Activated naive CD8-positive, alpha-beta T cell treated with anti-CD3 and anti-CD28 coated beads for 36 hours (primary cell): ENCODE measurements at places on chromosomes 1 and 21. TPM values are rescaled to one million over a fixed set of nuclear protein-coding genes. Genes with fewer than 3 reads are reported as not detected.
A peak's percentile ranks its signal among the peaks of the same experiment; 100 is the strongest.

DNA sequence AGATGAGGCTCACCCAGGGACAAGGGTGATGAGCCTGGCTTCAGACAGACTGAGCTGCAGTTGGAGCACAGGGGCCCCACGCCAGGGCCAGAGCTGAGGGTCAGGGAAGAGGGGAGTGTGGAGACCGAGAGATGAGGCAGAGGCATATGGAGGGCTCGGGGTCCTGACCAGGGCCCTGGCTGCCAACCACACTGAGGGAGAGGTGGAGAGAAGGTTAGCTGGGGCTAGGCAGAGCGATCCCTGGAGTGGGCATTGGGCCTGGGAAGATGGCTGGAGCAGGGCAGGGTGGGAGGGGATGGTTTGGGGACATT lies 8.0 kb downstream of the PEAR1 start:
- H3K27me3 ChIP-seq, result peaks cover 22% of the 10 kb centered on the region
- no peak overlapping the region for H3K4me3 ChIP-seq
- no peak for DNase-seq
- H3K27ac ChIP-seq, result no peak overlapping the region
- no peaks in the 10 kb centered on the region for H3K36me3 ChIP-seq

DNA sequence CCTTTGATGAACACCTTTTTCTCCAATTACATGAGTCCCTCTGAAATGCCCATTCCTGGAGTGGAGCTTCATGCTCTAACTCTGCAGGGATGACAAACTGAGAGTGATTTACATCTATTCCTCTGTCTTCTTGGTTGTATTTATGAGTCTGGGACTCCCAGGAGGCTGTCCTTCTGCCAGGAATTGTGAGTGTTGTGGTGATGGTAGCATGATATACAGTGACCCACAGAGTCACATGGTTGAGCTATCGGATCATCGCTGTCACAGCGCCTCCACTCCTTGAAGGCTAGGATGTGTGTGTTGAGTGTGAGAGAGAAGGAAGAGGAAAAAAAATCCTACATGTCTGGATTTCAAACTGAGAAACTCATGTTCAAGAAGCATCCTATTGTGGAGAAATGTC lies 163.4 kb upstream of the CACNA1E start:
- peaks cover 25% of the 10 kb centered on the region for H3K4me1 ChIP-seq
- DNase-seq, result no peak
- H3K4me3 ChIP-seq, result no peak overlapping the region
- H3K27me3 ChIP-seq, result peaks cover 61% of the 10 kb centered on the region

- no peaks in the 10 kb centered on the region for H3K4me1 ChIP-seq
- no peak overlapping the region for H3K4me3 ChIP-seq
- no peak overlapping the region for H3K27ac ChIP-seq
These were observed 138.4 kb downstream of the SYT2 start for GRCh38 chr1:202571719-202572339.

GADD45A gene
- 20.4 TPM for total RNA-seq

DNA sequence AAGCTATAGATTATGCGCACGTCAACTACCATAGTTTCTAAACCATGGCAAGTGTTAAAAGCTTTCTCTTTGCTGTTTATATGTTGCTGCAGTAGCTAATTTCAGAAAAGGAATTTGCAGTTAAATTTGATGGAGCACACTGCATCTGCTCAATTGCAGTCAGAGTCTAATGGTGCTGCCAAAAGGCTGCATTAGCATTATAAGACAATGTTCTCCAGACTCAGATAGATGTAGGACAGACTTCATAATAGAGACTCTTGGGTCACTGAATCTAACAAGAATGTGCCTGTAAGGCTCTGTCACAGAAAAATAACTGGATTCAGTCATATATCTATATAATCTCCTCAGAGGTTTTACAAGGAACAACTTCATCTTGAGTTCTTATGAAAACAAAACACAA lies 198.3 kb downstream of the OLFM3 start:
- DNase-seq, result no peak
- no peak overlapping the region for H3K4me3 ChIP-seq
- H3K27ac ChIP-seq, result no peak overlapping the region
- no peaks in the 10 kb centered on the region for H3K4me1 ChIP-seq
- no peaks in the 10 kb centered on the region for H3K36me3 ChIP-seq

S100B gene
- total RNA-seq, result 10.5 TPM

DNA sequence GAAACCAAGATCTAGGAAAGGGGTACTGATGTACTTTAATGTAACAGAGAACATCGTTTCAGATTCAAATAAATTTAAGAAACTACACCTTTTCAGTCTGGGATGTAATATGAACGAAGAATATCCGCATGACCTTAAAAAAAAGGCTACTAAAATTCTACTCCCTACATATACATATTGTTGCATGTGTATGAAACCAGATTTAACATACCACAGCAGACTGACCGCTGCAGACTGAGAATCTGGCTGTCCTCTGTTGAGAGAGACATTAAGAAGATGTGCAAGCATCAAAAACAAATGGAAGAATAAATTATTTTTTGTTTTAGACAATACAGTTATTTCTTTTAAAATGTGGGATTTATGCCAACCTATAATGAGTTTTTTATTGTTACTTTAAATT lies 166.6 kb downstream of the LMX1A start:
- H3K27ac ChIP-seq, result no peak overlapping the region
- H3K27me3 ChIP-seq, result no peaks in the 10 kb centered on the region
- H3K4me3 ChIP-seq, result no peak overlapping the region
- no peaks in the 10 kb centered on the region for H3K36me3 ChIP-seq
- no peak for DNase-seq

MROH9 gene
- total RNA-seq, result not detected

CNIH3 gene
- 1.4 TPM for total RNA-seq

MIXL1 gene
- 0.10 TPM for total RNA-seq

CLDN14 gene
- not detected for total RNA-seq

DNA sequence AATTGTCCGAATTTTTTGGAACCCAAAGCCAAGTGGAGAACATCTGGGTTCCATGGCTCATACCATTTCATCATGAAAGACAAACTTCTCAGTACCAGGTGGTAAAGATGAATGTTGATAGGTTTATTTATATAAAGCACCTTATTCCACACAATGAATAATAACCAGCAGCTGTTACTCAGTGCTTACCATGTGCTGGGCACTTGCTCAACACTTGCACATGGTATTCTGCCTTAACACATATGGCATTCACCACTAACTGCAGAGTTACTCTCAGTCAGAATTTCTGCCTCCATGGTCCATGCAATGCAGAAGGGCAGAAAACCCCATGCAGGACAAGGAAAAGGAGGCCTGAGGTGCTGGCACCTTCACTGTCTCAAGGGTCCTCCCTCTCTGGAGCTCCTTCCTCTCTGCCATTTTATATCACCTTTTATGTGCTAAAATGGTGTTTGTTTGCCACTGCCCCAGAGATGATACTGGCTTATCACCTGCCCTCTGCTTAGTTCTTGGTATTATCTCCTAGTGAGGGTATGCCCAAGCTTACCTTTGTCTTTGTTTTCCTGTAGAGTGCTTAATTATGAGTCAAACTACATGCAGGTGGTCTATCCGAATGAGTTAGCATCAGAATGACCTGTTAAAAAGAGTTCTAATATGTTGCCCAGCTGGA lies 76.7 kb upstream of the ZNF326 start:
- H3K27me3 ChIP-seq, result no peaks in the 10 kb centered on the region
- DNase-seq, result no peak
- peaks cover 31% of the 10 kb centered on the region for H3K36me3 ChIP-seq
- H3K4me3 ChIP-seq, result no peak overlapping the region
- peaks cover 13% of the 10 kb centered on the region for H3K4me1 ChIP-seq

DNA sequence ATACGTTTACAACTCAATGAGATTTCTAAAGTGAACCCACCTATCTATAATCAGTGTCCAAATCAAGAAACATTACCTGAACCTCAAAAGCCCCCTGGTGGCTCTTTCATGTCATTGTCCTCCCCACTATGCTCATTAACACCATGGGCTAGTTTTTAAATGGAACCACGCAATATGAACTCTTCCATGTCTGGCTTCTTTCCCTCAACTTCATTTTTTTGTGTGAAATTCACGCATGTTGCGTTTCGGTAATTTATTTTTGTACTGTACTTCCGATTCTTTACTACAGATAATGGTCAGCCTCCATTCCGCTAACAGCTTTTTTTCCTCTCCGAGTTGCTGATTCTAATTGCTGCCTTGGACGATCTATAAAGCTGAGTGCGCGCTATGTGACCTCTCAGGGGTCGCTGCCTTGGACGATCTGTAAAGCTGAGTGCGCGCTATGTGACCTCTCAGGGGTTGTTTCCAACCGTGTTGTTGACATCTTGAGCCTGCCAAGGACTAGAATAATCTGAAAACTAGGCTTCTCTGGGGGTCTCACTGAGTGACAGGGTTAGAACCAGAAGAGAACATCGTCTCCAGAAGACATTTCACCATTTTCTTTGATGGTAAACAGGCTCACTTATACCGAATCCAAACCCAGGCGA lies 1.1 kb upstream of the CACYBP start:
- H3K36me3 ChIP-seq, result peaks cover 38% of the 10 kb centered on the region
- peak; percentile 31 for DNase-seq
- H3K4me1 ChIP-seq, result peaks cover 36% of the 10 kb centered on the region
- no peak overlapping the region for H3K4me3 ChIP-seq

FCGR3B gene
- total RNA-seq, result not detected

GRCh38 chr1:242839101-242839500 lies 314.6 kb upstream of the PLD5 start:
- H3K27ac ChIP-seq, result no peak overlapping the region
- H3K4me3 ChIP-seq, result no peak overlapping the region
- H3K36me3 ChIP-seq, result no peaks in the 10 kb centered on the region
- no peaks in the 10 kb centered on the region for H3K27me3 ChIP-seq

DNA sequence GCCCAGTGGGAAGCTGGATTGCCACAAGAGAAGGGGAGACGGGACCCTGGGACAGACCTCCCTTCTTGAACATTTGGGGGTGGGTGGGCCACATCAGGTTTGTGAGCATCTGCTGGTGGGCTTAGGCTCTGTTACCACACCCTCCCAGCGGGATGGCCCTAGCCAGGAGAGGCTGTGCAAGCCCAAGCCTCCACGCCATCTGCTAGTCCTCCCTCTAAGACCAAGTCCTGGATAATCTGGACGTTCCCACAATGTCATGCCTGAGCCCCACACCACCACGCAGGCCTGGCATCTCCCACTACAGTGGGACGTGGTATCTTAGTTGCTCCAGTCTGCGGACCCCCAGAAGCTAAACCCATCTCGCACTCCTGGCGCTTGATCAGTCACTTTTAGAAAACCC lies 3.7 kb upstream of the IBA57 start:
- peak overlapping the region; percentile 65 for H3K27ac ChIP-seq
- H3K4me3 ChIP-seq, result no peak overlapping the region
- peaks cover 38% of the 10 kb centered on the region for H3K4me1 ChIP-seq
- no peaks in the 10 kb centered on the region for H3K36me3 ChIP-seq

OR2T29 gene
- not detected for total RNA-seq

DNA sequence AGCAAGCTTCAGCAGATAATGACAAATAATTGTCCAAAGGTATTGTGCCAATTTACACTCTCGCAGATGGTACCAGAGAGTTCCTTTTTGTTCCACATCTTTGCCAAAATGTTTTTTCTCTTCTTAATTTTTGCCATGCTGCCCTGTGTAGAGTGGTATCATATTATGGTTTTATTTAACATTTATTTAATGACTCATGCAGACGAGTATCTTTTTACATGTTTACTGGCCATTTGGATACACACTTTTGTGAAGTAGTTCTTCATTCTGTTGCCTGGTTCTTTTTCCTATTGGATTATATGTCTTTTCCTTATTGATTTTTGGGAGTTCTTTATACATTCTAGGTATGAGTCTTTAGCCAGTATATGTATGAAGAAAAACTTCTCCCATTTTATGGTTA lies 151.1 kb downstream of the PCNX2 start:
- DNase-seq, result no peak
- H3K4me3 ChIP-seq, result no peak overlapping the region
- H3K4me1 ChIP-seq, result no peaks in the 10 kb centered on the region
- H3K36me3 ChIP-seq, result peaks cover 14% of the 10 kb centered on the region
